ENCODE measurements at places on chromosomes 11 and 22.

DNA sequence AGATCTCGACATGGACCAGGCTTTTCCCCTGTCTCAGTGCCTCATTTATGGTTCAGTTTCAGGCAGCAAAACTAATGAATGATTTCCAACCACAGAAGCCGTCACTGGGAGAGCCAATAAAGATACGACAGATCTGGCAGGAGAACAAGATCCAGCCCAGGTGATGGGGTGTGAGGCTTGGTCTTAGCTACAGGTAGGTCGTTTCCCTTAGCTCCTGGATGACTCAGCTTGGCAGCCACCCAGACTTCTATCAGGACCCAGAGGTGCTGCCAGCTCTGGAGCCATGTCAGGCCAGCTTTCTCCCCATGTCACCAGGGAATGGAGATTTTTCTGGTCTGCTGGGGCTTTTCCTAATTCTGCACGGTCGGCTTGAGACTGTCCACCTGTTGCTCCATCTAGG lies 36.3 kb upstream of the APOBEC3A start:
- DNase-seq = no peak

GRCh38 chr11:36007127-36007655 lies 63.3 kb downstream of the LDLRAD3 start:
- no peak for DNase-seq

DNA sequence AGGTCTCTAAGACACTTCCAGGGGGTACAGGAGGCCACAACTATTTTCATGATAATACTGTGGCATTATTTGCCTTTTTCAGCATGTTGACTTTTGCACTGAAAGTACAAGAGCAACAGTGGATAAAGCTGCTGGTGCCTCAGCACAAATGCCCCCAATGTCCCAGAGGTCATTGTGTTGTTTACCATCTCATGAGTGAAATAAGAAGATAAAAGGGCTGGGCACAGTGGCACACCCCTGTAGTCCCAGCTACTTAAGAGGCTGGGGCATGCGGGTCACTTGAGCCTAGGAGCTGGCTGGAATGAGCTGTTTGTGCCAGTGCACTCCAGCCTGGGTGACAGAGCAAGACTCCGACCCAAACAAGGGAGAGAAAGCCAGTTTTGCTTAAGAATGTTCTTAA lies 72.6 kb upstream of the RAB1B start:
- no peak for DNase-seq

DNA sequence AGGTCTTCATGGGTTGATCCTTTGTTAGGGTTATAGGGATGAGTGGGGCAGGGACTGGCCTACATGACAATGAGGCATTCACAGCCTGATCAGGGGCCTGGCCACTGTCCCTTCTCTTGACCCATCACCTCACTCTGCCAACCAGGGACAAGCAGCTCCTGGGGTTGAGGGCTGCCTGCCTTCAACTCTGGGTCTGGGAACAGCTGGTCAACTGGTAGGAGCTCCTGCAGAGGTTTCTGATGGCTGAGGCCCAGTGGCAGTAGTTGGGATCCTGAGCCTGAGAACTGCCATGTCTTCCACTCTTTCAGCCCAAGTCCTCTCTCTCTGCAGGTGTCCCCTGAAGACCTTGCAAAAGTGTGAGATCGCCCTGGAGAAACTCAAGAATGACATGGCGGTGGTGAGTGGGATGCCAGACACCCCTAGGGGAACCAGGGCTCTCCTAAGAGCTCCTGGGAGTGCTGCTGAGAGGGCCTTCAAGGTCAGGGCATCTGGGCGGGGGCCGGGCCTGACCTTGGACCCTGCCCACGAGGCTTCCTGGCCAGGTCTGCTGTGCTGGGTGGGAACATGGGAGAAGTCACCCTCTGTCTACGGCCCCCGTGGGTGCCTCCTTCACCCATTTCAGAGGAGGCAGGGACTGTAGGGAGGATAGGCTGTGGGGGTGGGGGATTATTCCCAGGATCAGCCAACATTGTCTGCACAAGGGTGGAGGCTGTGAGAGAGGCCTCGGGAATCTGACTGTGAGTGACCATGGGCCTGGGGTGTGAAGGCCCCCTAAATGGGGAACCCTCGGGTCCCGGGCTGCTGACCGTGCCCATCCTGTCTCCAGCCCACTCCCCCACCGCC lies 76.8 kb downstream of the MED15 start:
- no peak for DNase-seq

DNA sequence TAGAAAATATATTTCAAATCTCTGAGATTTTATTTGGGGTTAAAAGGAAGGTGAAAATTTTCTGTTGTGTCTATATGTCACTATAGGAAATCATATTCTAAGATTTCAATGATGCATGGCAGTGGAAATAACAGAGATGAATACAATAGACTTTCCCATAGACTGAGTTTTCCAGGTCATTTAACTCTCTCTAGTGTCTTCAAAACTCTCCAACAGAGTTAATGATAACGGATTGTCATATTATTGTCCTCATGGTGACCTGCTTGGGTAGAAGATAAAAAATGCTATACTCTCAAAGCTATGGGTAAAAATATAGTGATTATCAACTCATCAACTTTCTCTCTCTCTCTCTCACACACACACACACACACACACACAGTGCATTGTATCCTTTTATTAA lies 312.9 kb downstream of the CNTN5 start:
- no peak for DNase-seq

Measured in NCI-H1048 (cell line).